AG10803 (cell line): ENCODE measurements at places on chromosomes 6 and 20.

DNA sequence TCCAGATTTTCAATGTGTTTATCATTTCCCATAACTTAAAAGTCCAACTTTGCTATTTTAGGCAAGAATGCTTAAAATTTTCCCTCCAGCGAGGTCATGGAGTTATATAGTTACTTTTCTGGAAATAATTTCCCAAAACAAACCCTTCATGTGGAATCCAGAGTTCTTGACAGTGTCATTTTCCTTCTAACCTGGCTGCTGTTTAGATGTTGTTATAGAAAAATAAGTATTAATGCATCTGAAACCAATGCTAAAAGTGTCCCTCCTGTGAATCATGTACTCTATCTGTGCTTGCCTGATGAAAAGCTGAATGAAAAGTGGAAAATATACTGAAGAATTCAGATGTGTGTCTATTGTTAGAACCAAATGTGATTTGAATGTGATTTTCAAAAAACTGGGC is 245.3 kb upstream of the HSF2 start:
- no peak for DNase-seq

GRCh38 chr6:12656906-12657305 is 59.7 kb upstream of the PHACTR1 start:
- peak; percentile 56 for DNase-seq

DNA sequence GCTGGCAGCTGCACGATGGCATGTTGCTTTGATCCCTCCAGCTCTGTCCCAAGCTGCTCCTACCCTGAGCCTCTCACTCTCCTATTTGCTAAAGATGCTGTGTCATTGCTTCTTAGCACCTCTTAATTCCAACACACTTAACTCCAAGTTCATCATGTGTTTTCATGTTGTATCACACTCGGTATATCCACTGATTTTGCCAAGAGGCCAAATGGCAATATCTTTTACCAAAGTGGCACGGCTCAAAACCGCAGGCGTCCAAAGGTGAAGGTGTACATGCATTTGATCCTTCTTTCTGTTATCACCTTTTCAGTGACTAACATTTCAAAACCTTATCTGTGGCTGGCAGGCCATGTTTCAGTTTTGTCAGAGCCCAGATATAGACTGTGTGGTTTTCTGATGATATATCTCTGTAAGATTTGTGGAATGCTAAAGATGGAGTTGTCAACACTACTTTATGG is 217.0 kb downstream of the TBX18 start:
- DNase-seq = no peak

DNA sequence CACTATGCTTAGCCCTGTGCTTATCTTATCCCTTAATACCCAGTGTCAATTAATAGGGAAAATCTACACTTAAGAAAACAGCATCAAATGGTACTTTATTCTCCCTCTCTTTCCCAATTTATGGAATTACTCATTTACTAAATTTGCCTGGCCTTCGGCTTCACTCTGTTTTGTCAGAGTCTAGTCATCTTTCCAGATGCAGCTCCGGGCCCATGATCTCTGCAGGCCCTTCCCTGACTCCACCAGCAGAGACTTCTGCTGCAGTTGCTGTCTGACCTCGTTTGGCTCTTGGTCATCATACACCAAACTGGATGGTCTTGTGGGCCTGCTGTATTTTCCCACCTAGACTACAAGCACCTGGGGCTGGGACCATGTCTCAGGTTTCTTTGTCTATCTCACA is 27.4 kb downstream of the MRS2 start:
- DNase-seq = peak; percentile 20

DNA sequence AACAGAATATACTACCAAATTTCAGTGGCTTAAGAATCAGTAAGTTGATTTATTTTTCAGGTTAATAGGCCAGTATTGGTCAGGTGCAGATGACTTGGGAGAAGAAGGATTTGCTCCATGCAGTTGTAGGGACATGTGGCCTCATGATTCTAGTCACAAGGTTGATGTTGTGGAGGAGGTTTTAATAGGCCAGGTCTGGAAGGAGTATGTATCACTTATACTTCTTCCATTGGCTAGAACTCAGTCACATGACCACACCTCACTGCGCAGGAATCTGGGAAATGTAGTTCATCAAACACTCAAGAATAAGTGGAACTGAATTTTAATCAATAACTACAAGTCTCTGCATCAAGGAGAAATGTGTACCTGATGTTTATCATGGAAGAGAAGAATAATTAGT is 281.5 kb upstream of the QKI start:
- no peak for DNase-seq

- DNase-seq = no peak
Measured at GRCh38 chr6:14456941-14457340, 339.4 kb downstream of the CD83 start.

- DNase-seq = no peak
Measured at GRCh38 chr20:58697867-58698703, 5.5 kb downstream of the NPEPL1 start.

DNA sequence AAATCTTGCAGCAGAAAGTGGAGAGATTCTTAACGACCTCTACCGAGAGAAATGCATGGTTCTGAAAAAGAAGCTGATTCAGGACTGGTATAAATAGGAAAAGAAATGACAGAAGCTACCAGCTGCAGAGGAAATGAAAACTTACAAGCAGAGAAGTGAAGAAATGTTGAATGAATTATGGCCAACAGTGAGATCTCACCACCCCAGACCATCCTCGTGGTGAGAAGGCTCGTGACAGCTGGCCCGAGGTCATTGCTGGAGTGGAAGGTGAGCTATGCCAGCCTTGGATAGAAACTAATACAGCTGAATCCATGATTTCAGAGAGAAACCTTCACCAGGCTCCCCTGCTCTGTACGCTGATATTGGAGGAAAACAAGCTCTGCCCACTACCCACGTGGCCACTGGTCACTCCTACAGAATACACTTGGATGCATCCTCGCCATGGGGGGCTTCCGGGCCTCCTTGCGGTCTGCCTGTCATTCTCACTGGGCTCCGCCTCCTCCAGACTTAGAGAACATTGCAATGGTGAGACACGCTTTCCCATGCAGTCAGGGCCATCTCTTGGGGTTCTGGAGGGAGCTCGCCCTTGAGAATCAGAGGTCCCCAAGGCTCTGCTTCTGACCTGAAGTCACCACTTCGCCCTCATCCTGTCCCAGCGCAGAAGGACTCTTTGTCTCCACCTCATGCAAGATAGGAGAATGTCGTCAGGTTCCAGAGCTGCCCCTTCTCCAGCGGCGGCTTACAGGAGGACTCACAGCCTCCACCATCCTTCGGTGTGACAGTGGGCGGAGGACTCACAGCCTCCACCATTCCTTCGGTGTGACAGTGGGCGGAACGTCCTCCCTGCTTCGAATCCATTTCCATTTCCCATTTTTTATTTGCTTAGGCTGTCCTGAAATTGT is 10.6 kb upstream of the TUBB2B start:
- peak; percentile 26 for DNase-seq

GRCh38 chr6:157718503-157719187 is 104.4 kb upstream of the SNX9 start:
- DNase-seq = no peak
